ENCODE measurements at places on chromosomes 7 and 10.

- DNase-seq = no peak
These were observed 770.9 kb downstream of the TNS3 start for GRCh38 chr7:46810986-46811385.

GRCh38 chr7:43038254-43038653 lies 74.2 kb upstream of the HECW1 start:
- DNase-seq = no peak

GRCh38 chr10:56231436-56231835 lies 129.6 kb downstream of the ZWINT start:
- no peak for DNase-seq

DNA sequence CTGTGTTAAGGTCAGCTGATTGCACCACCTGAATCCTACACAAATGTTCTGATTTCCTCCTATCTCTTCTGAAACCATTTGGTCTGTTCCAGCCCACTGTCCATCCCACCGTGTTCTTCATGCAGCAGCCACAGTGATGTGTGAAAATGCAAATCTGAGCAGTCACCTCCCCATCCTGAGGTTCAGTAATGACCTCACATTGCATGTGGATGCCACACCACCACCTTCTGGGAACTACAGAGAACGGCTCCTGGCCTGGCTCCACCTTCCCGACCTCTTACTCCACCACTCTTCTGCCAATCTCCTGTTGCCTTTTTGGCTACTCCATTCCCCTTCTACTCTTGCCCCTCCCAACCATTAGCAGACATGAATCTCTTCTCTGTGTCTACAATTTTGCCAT lies 244.4 kb downstream of the TNS3 start:
- no peak for DNase-seq

- no peak for DNase-seq
These were observed 82.3 kb downstream of the FAM241B start for GRCh38 chr10:69712342-69712741.

GRCh38 chr10:74026428-74027015 lies 28.6 kb downstream of the VCL start:
- no peak for DNase-seq

DNA sequence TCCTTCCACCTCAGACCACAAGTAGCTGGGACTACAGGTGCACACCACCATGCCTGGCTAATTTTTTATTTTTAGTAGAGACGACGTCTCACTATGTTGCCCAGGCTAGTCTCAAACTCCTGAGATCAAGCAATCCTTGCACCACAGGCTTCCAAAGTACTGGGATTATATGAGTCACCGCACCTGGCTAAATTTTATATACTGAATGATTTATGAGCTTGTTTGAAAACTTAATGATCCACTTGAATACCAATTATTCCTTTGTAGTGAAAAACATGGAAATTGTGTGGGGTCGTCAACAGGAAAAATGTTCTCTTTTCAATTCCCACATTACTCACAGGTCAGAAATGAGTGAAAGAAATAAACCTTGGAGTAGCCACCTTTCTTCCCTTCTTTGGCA lies 31.3 kb downstream of the RAPGEF5 start:
- DNase-seq = no peak

- DNase-seq = no peak
These were observed 66.3 kb upstream of the EMX2 start for GRCh38 chr10:117476281-117476680.

DNA sequence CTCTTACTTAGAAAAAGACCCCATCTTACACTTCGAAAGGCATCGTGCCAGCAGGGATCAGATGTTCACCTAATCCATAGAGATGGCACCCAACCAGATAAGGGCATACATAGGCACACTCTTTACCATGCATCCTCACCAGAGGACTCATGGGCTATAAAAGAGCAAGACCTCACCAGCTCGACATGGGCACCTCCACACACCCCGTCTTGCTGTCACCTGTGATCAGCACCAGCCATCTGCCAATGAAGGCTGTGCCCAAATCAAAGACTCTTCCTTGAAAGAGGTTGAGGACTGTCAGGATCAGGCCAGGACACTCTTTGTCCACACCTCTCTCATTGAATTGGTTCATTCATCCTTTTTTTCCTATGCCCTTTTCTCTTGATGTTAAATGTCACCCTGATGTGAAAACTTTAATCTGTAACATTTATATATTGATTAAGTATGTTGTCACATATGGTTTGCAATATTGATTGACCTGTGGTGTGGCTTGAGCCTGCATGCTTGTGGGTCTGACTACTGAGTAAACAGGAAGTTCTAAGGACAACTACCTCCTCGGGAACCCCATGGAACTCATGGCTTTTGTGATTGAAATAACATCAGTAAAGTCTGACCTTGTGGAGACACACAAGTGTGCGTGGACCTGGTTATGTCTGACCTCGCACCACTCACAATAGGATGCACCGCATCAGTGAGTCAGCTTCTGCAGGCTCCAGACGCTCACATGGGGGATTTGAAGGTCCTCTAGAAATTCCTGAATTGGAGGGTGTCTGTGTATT lies 75.5 kb downstream of the HTR5A start:
- no peak for DNase-seq

GRCh38 chr7:21128062-21128817 lies 299.6 kb upstream of the SP4 start:
- no peak for DNase-seq

GRCh38 chr7:45683556-45684148 lies 109.5 kb downstream of the ADCY1 start:
- no peak for DNase-seq

GRCh38 chr10:122786269-122786668 lies 59.4 kb downstream of the CUZD1 start:
- DNase-seq = peak; percentile 25

DNA sequence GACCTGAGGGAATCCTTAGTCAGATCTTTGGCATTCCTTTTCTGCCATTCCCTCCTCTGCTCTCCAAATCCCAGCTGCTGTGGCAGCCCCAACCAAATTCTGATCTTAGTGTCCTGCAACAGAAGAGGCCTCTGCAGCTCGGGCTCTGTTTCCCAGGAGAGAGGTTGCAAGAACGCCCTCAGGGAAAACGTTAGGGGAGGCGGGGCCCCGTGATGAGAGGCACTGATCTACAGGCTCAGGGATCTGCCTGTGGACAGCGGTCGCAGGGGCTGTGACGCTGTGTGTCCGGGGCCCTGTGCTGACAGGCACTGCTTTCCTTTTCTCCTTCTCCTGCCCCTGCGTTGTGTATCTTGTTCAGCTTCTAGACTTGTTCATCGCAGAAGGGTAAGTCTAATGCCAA lies 57.3 kb upstream of the DPYSL4 start:
- DNase-seq = no peak

DNA sequence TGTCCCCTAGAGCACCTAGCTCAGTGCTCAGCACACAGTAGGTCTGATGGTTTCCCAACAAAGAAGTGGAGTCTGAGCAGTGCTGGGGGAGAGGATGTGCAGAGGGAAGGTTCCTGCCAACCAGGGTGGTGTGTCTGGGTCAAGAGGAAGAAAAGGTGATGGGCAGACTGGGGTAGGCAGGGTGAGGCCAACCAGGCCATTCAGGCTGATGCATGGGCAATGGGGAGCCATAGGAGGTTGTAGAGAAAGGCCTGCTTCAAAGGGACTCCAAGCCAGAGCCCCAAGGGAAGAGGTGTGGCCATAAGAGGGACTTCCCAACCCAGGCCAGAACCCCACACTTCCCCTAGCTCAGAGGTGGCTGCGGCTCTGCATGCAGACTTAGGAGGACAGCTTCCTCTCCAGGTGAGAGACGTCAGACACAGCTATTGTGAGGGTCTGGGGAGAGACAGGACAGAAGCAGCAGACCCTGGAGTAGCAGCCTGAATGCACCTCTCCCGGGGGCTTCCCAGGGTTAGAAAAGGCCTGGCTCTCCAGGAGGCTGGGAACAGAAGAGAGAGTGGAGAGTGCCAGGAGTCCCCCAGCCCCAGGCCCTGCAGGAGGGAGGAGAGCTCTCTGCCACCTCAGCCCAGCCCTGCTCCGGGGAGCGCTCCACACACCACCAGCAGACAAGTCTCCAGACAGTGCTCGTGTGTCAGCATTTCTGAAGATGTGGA lies 87.4 kb upstream of the ZMIZ1 start:
- no peak for DNase-seq

GRCh38 chr7:130831322-130831721 lies 97.3 kb upstream of the KLF14 start:
- DNase-seq = no peak

GRCh38 chr10:130962240-130963051 lies 349.1 kb downstream of the TCERG1L start:
- DNase-seq = no peak

GRCh38 chr10:33794460-33794859 lies 460.0 kb upstream of the NRP1 start:
- no peak for DNase-seq

DNA sequence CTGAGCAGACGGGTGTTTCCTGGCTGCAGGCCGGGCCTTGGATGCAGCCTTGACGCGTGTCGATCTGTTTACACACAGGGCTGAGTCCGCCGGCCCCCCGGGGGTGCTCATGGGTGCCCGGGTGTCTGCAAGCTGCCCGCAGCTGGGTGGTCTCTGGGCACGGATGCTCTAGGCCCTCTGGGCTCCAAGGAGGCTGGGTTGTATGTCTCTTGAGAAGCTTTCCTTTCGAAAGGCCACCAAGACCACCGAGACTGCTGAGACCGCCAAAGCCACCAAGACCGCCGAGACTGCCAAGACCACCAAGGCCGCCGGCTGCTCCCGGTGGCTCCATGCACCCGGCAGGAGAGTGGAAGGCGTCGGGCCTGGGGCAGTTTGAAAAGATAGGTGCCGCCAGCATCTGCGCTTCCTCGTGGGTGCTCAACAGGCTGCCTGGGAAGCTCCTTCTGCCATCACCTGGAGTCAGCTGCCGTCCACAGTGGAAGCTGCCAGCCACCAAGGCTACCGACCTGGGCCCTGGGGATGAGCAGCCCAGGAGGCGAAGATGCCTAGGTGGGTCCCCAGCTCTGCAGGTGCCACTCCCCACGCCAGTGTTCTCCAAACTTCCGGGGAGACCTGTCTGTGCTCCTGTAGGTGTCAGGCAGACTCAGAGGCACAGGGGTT lies 121.1 kb downstream of the INPP5A start:
- DNase-seq = no peak
